ENCODE measurements at places on chromosomes 12 and 14.

DNA sequence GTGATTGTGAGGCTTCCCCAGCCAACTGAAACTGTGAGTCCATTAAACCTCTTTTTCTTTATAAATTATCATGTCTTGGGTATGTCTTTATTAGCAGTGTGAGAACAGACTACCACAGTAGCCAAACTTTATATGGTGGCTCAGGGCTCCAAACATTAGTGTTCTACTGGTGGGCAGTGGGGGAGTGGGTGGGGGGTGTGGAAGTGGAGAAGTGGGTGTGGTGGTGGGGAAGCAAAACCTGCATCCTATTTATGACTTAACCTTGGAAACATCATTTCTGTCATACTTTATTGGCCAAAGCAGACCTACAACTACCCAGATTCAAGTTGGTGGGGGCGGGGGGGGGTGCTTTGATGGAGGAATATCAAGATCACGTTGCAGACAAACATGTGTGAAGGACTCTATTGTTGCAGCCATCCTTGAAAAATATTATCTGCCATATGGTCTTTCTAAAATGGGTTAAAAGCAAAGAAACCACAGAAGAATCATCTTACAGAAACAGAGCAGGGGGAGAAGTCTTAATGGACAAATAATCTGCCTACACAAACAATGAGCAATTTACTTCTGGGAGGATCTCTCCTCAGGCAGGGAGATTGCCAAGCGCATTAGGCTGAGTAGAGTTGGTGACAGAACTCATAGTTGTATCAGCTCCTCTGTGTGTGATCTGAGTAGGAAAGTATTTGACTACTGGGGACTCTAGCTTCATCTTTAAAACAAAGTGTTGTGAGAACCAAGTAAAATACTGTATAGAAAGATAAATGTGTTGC is 1.4 kb upstream of the PWP1 start:
- DNase-seq: no peak

- no peak for DNase-seq
These were observed 27.4 kb downstream of the TAOK3 start for GRCh38 chr12:118345355-118345754.

GRCh38 chr14:101232340-101233020 is 328.8 kb upstream of the DIO3 start:
- no peak for DNase-seq

DNA sequence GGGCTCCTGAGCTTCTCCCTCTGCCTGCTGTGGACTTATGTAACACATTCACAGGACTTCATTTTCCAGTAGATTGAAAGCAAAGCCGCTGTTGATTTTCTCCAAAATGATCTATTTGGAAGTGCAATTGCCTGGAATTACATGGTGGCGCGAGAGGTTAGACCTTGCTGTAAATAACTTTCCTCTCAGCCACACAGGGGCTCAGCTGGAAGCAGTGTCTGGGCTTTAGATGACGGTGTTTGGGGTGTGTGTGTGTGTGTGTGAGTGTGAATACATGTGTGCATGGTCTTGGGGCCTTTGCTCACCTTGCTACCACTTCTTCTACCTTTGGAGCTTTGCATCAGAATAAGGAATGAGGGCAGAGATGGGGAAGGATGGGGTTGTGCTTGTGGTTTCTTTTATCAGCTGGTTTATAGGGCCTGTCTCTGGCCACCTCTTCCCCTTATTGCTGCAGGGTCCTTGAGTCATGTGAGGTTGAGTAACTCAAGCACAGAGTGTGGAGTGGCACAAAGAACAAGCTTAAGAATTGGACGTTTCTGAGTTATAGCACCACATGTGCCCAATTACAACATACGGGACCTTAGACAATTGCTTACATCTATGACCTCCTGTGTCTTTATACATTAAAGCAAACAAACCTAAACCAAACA is 280.6 kb downstream of the NRXN3 start:
- no peak for DNase-seq

Measured in stimulated activated CD8-positive, alpha-beta memory T cell treated with anti-CD3 and anti-CD28 coated beads, Interleukin-4, amount 100 ng/mL, for 1 hour (primary cell).